Mucosa of descending colon (tissue), 3 donors: ENCODE measurements at places on chromosomes 4 and X. TPM values are rescaled to one million over a fixed set of nuclear protein-coding genes. Genes with fewer than 3 reads are reported as not detected.

GRCh38 chr4:145297556-145297955, 117.2 kb upstream of the OTUD4 start:
- no peak for DNase-seq

Gene FGD1
- 3.5 TPM for total RNA-seq

Gene TCEAL6
- not detected for total RNA-seq

Gene TECRL
- total RNA-seq: 0.55 TPM

DNA sequence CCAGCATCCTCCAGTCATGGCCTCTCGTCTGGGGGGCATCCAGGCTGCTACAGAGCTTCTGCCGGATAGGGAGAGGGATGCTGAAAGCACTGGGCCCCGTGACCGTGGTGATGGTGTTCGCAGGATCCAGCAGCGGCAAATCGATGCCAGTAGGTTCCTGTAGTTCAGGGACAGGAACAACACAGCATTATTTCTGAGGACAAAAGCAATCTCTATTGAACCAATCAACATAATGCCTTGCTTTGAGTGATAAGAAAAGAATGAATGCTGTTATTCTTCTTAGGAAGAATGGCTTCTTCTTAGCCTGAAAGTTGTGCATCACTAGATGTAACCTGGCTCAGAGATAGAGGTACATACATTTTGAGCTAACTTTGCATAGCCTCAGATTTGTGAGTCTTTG, 378.6 kb downstream of the UNC5C start:
- DNase-seq: no peak

GRCh38 chrX:39518476-39519029, 579.2 kb downstream of the BCOR start:
- no peak for DNase-seq

- DNase-seq: no peak
These were observed 621.8 kb upstream of the GALNT7 start for GRCh38 chr4:172546782-172547181.

Gene GPAT3
- total RNA-seq: 43.3 TPM

Gene NOCT
- total RNA-seq: 11.6 TPM

DNA sequence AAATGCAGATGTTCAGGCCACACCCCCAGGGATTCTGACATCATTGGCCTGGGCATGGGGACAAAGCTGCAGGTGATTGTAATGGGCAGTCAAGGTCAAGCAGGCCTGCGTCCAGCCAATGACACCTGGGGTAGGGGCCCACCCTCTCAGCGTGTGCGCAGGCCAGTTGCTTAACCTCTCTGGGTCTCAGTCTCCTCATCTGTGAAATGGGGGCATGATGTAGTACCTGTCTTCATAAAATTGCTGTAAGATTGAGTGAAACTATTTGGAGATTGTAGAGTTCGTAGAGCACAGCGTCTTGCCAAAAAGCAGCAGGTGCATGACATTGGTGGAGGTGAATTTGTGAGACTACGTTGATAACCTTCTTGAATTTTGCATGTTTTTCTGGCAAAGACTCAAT, 21.2 kb downstream of the RS1 start:
- DNase-seq: no peak

Gene SPANXN3
- not detected for total RNA-seq

- no peak for DNase-seq
These were observed 215.5 kb upstream of the CNKSR2 start for GRCh38 chrX:21158678-21159077.

- DNase-seq: no peak
These were observed 44.1 kb upstream of the FRMD7 start for GRCh38 chrX:132171881-132172280.

Gene CLDN2
- total RNA-seq: 0.09 TPM

DNA sequence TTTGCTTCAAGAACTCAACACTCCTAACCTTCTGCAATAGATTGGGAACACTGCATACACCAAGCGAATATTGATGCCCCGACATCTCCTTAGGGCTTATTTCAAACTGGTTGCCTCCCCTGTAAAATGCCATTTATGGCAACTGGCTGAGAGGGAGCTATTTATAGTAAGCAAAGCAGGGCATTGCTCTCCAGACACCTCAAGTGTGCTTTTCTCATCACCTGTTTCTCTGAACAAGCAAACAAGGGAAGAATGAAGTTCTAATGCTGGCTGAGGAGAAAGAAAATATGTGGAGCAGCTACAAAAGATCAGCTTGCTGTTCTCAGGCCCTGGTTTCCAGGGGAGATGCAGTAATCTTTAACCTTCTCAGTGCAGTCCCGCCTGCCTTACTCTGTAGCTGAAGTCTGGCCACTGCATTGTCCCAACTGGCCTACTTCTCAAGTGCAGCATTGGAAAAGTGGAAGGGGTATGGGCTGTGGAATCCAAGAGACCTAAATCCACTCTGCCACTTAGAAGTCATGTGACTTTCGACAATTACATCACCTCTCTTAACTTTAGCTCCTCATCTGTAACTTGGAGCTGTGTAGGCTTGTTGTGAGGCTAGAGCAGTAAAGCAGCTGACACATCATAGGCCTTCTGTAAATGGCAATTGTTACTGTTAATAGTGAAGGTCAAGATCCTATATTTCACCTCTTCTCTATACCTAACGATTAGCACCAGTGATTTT, 47.9 kb upstream of the FGF13 start:
- no peak for DNase-seq
